Gastroesophageal sphincter (tissue), 4 donors: ENCODE measurements at places on chromosomes 13 and 19. TPM values are rescaled to one million over a fixed set of nuclear protein-coding genes. Genes with fewer than 3 reads are reported as not detected.
A peak's percentile ranks its signal among the peaks of the same experiment; 100 is the strongest.

DNA sequence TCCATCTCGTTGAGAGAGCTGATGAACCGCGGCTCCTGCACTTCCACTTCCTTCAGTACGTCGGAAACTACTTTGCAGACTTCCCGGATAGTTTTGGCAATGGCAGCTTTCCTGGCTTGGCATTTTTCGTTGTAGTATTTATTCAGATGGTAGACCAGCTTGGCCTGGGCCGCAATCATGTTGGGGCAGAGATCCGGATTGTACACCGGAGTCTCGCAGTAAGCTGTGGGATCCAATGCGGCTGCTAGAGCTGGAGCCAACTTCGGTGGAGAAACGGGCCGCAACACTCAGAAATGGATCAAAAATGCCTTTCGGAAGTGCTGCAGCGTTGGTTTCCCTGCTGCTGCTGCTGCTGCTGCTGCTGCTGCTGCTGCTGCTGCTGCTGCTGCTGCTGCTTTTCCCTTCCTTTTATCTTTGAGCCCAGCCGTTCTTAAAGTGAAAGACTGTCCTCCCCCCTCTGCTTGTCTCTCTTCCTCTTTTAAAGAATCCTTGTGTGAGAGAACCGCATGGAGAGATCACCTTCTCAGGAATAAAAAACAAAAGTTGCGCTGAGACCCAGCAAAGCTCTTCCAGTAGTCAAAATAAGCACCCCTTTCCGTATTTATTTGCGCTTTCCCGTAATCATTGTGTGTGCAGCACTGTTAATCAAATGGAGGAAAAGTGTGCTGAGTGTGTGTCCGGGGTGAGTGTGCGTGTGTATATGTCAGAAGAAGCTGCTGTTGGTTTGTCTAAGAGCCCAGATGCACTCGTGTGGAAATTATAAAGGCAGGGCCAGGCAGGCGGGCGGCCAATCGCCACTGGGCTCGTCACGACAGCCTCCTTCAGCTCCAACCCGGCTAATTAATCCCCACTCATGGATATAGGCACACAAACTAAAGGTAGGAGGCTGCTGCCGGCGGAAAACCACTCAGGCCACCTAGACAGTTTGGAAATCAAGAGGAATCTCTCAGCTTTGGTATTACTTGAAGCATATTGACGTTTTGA, at the start of gene MAB21L1:
Gene MAB21L1 (minus strand): TSS at position 730 of the 984 bp plus-strand sequence. CDS start 551 bp downstream, at position 179.
- ATAC-seq = no peak

DNA sequence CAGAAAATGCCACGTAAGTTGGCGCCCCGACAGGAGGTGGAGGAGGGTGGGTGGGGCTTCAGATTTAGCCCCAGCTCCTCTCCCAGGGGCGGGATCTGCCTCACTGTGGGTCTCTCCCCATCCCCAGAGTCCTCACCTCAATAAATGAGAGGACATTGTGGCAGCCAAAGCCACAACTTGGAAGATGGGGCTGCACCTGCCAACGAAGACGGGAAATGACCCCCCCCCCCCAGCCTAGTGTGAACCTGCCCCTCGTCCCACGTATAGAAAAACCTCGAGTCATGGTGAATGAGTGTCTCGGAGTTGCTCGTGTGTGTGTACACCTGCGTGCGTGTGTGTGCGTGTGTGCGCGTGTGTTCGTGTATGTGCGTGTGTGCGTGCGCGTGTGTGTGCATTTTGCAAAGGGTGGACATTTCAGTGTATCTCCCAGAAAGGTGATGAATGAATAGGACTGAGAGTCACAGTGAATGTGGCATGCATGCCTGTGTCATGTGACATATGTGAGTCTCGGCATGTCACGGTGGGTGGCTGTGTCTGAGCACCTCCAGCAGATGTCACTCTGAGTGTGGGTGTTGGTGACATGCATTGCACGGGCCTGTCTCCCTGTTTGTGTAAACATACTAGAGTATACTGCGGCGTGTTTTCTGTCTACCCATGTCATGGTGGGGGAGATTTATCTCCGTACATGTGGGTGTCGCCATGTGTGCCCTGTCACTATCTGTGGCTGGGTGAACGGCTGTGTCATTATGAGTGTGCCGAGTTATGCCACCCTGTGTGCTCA, 1.5 kb upstream of the TRAPPC5 start:
- ATAC-seq = no peak

DNA sequence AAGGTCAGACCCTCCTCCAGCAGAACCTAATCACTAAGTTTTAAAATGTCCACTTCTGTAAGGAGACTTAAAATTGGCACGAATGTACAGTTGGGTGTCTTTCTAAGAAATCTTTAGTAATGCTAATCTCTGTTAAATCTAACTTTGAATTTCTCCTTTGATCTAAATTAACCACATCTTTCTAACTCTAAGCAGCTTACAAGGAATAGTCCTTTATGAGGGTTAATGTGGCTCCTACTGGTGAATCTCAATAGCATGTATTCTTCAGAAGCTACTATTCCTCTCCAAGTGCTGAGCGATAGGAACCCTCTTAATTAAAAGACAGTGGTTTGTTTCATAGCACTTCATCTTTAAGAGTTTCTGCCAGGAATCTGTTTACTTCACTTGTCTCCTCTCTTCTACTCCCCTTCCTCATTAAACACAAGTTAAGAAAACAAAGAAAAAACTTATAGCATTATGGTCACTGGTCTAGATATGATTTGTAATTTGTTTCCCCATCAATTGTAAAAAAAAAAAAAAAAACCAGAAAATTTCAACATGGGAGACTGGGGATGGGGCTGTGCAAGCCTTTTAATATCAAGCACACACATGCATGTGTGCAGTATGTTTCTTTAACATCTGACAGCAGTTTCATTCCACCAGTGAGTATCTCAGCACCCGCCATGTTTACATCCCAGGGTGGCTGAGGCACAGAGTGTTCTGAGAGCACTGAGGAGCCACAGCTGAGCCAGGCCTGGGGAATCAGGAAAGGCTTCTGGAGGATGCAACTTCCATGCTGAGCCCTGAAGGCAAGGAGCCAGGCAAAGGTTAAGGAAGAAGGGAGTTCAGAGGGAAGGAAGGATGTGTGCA, 57.7 kb downstream of the ATP7B start:
- ATAC-seq = no peak

GRCh38 chr19:43741075-43741825, 13.5 kb downstream of the SMG9 start:
- no peak for ATAC-seq

GRCh38 chr13:102693250-102693649, 1.6 kb downstream of the METTL21C start:
- ATAC-seq = no peak

GRCh38 chr19:1671716-1672037, 19.3 kb upstream of the TCF3 start:
- no peak for ATAC-seq

GRCh38 chr13:103799028-103799427, 732.8 kb upstream of the SLC10A2 start:
- no peak for ATAC-seq

DNA sequence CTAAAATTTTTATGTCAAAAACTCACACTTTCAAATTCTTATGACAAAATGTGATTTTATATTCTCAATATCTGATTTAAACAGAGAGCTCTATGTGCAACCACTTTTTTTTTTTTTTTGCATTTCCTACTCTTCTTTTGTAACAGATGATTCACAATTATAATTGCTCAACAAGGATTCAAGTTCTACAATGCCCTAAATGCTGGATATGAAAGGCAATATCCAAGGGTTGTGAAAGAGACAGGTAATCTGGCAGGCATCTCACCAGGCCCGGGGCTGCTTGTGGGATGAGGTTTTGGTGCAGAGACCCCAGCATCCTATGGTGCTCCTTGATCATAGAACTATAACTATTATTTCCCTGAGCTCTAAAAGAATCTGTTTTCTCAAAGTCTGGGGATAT, 363.6 kb upstream of the NBEA start:
- ATAC-seq = no peak

GRCh38 chr13:50196118-50196517, 180.9 kb downstream of the KCNRG start:
- no peak for ATAC-seq

GRCh38 chr13:27391471-27391870, 32.9 kb upstream of the GTF3A start:
- no peak for ATAC-seq

GRCh38 chr19:872266-872951, 12.9 kb downstream of the CFD start:
- no peak for ATAC-seq

DNA sequence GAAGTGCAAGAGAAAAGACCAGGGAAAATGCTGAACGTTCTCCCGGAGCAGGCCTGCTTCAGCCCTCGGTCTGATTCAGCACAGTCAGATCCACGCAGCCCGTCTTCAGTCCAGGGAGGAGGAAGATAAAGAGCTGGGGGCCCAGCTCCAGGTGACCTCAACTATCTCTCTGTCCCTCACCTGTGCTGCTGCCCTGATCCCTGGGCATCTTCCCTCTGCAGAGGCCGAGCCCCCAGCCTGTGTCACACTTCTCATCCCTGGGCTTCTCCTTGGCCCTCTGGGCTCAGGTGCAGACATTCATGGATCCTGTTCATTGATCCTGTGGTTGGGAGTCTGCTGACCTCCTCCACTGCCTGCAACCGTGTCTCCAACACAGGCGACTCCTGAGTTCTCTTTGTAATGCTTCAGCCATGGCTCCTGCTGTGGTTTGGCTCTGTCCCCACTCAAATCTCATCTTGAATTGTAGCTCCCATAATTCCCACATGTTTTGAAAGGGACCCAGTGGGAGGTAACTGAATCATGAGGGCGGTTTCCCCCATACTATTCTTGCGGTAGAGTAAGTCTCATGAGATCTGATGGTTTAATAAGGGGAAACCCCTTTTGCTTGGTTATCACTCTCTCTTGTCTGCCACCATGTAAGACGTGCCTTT, 27.9 kb downstream of the COL4A2 start:
- ATAC-seq = no peak

DNA sequence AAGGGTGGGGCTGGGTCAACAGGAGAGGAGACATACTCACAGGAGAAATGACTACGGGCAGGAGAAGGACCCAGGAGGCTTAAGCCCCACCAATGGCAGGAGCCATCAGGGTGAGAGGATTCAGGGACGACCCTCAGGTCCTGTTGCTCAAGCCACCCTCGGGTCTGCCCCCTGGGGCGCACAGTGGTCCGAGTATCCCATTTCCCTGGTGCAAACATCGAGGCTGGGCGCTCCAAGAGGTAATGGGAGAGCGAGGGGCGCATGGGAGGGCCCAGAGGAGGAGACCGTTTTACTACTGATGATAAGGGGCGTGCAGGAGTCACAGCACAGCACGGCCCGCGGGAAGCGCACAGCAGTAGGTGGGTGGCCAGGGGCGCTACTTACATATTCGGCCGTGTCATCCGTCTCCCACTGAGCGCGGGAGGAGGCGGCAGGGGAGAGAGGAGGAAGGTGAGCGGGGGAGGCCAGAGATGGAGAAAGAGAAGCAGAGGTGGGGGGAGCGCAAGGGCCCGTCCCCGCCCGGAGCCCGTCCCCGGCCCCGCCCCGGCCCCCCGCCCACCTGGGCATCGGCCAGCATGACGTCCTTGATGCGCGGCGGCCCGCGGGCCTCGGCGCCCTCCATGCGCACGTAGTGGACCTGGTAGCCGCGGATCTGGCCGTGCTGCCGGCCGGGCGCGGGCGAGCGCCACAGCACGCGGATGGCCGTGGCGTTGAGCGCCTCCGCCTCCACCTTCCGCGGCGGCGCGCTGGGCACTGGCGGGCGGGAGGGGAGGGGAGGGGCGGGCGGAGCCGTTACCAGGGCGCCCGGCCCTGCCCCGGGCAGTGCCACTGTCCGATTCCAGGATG, 111.5 kb downstream of the PTPRS start:
- ATAC-seq = peak; percentile 57

GRCh38 chr19:14443632-14444216, 10.6 kb downstream of the PKN1 start:
- no peak for ATAC-seq

- no peak for ATAC-seq
Measured at GRCh38 chr19:13633109-13633508, 126.8 kb upstream of the CACNA1A start.

- ATAC-seq = no peak
Measured at GRCh38 chr13:112067871-112068539, 1.1 kb downstream of the SOX1 start.

DNA sequence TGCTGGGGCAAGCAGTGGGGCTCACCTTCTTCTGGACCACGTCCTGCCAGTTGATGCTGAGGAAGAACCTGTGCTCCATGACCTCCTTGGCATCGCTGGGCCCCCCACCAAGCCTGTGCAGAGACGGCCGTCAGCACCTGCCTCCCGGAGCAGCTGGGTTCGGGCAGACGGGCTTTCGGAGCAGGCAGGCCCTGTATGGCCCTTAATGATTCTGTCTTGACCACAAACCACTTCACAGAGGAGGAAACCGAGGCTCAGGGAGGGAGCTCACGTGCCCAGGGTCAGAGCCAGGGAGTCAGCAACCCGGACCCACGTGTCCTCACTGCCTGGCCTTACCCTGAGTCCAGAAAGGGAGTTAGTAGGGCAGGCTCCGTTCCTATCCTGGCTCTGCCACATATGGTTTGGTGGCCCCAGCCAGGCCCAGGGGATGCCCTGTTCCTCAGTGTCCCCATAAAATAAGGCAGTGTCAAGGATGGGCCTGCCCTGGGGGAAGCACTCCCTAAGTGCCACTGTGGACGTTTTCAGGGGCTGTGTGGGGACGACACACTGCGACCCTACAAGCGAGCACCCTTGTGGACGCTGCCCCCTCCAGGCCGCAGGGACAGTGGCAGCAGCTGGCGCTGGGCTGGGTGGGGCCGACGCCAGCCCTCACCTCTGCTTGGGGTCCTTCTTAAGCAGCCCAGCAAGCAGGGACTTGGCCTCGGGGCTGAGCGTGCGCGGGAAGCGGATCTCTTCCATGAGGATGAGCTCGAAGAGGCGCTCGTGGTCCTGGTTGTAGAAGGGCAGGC, 8.9 kb upstream of the CCNP start:
- ATAC-seq = no peak

GRCh38 chr19:44817725-44818465, 9.0 kb downstream of the BCAM start:
- no peak for ATAC-seq

DNA sequence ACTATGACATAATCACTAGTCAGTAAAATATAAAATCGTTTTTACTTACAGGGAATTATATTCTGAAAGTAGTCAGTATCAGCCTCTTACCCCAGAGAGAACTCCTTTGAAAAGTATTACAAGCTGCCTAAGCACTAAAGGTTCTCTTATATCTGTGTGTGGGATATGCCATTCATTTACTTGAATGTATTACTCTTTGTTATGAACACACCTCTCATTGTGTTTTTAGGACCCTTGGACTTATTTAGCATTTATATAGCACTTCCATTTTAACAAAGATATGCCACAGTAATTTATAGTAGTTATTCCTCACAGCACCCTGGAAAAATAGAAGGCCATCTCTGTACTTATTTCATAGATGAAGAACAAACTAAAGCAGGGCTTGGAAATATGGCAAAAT, 1178.0 kb downstream of the OLFM4 start:
- no peak for ATAC-seq

GRCh38 chr13:73803997-73804396, 330.2 kb downstream of the KLF12 start:
- ATAC-seq = no peak

GRCh38 chr19:33736158-33736557, 60.5 kb upstream of the KCTD15 start:
- ATAC-seq = no peak

The ZNF177 gene
- total RNA-seq = 2.2 TPM

The PRTN3 gene
- not detected for total RNA-seq

The TEX29 gene
- not detected for total RNA-seq

The UBE2L5 gene
- total RNA-seq = 0.31 TPM
